ENCODE measurements at places on chromosomes 1 and 21.

- no peak for DNase-seq
Observed at GRCh38 chr1:22533244-22533895, 29.9 kb upstream of the EPHA8 start.

GRCh38 chr1:28582248-28582615, 9.8 kb upstream of the RAB42 start:
- DNase-seq = no peak

GRCh38 chr1:101075926-101076325, 50.3 kb upstream of the DPH5 start:
- no peak for DNase-seq

GRCh38 chr1:161047436-161048420, 2.0 kb upstream of the USF1 start:
- DNase-seq = no peak

DNA sequence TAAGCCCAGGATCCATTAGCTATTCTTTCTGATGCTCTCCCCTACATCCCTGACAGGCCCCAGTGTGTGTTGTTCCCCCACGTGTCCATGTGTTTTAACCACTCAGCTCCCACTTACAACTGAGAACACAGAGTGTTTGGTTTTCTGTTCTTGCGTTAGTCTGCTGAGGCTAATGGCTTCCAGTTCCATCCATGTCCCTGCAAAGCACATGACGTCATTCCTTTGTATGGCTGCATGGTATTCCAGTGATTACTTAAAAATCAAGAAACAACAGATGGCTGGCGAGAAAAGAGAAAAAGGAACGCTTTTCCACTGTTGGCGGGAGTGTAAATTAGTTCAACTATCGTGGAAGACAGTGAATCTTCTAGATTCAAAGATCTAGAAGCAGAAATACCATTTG, 556.0 kb downstream of the PTPRC start:
- no peak for DNase-seq

- DNase-seq = no peak
Observed at GRCh38 chr1:201094832-201095231, 17.4 kb downstream of the CACNA1S start.

DNA sequence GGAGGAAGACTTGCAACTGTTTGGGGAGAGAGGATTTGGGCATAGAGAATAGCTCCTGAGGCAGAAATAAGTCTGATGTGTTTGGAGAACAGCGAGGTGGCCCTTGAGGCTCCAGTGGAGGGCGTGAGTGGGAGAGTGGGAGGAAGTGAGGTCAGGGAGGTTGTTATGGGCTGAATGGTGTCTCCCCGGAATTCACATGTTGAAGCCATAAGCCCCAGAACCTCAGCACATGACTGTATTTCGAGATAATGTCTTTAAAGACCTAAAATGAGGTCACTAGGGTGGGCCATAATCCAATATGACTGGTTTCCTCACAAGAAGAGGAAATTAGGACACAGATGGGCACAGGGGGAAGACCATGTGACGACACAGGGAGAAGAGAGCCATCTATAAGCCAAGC, 17.9 kb upstream of the APP start:
- DNase-seq = no peak

DNA sequence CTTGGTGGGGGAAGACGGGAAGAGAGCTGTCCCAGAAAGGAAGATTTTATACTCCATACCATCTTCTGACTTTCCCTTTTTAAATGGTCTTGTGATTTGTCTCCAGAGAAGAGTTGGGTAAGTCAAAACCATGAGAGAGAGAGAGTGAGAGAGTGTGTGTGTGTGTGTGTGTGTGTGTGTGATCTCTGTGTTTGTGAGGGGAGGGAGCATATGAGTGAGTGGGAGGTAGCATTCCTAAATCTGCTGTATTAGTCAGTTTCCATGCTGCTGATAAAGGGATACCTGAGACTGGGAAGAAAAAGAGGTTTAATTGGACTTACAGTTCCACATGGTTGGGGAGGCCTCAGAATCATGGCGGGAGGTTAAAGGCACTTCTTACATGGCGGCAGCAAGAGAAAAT, 102.0 kb upstream of the VANGL1 start:
- no peak for DNase-seq

DNA sequence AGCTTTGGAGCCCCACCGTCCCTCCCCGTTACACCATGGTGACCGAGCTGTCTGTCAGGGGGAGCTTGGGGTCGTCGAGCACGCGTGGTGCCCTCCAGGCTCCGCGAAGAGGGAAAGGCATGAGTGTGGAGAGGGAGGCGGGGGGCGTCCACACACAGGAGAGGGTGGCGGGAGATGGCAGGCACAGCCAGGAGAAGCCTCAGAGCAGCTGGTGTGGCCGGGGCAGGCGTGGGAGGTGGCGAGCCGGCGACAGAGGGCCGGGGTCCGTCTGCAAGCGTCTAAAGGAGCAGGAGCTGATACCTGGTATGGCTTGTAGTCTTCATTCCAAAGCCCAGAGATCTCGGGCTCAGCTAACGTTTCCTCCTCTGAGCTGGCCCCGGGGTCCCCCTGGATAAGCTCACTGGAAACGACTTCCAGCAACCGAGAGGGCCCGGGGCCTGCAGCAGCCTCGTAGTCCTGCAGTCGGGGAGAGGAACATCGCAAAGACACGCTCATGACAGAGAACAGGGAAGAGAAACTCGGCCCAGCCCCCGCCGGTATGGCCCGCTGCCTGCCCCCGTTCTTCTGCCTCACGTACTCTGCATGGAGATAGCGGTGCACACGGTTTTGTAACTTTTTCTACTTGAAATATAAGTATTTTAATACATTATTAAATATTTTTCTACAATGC, 37.4 kb downstream of the CFAP74 start:
- DNase-seq = no peak

- DNase-seq = no peak
Observed at GRCh38 chr1:10267319-10267718, 56.9 kb downstream of the KIF1B start.

DNA sequence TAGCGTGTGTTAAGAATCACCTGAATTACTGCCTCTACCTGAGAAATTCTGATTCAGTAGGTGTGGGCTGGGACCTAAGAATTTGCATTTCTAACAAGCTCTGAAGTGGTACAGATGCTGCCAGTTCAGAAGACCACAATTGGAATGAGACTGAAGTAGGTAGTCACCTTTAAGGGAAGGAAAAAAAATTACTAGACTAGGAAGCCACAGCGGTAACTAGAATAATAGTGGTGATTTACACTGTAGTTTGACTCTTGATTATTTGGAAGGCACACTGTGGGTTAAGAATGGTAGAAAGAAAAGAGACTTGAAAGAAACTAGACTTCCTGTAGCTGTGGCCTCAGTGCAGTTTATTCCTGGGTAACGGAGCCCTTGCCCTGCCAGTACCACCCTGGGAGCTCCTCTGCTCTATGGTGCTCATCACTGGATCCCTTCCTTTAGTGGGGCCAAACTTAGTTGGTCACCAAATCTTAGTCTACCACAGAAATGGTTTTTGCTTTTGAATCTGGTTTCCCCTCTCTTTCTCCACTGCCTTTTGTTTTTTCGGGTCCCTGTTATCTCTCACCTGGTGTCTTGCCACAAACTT, 43.6 kb downstream of the ARID1A start:
- DNase-seq = peak; percentile 29

DNA sequence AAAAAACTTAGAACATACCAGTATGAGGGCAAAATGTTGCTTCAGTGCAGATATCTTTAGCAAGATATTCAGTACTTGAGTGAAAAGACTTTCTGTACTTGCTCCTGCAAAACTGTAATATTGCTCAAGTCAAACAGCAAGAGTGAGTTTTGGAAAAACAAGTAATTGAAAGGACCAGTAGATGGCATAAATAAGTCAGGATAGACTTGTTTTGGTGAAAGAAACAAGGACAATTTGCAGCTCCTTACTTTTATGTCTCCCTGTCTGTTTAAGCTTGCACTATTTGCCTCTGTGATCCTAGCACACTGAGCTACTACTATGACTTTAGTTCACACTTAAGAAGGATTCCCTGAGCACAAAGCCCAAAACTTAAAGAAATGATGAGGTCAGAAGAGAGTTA, 39.1 kb downstream of the IFI44 start:
- DNase-seq = no peak

- DNase-seq = no peak
Observed at GRCh38 chr21:15841856-15842564, 112.2 kb downstream of the USP25 start.

GRCh38 chr1:153288634-153289275, 24.0 kb downstream of the PGLYRP3 start:
- DNase-seq = no peak

- no peak for DNase-seq
Observed at GRCh38 chr1:204073837-204074273, 940 bp downstream of the SOX13 start.

- no peak for DNase-seq
Observed at GRCh38 chr1:52676249-52676903, 21.8 kb downstream of the COA7 start.

DNA sequence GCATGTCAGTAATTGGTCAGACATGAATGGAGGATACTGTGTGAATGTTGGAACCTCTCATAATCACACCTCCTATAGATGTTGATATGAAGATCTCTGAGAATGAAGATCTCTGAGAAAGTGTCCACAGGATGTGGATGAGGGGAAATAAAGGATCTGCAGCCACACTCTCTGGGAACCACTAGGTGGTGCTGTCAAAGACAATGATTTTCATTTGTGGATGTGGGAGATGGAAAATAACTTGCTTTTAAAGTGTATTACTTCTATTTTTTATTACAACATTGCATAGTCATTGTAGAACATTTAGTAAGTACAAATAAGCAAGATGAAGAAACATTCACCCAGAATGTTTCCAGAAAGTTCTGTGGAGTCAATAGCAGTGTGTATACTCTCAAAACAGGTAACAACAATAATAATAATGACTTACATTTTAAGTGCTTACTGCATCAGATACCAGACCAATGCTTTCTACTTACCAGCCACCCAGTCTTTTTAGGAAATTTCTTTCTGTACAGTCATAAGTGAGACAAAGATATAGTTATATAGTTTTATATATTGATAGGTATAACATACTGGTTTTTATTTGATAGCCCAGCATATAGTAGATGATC, 128.2 kb downstream of the ATG4C start:
- no peak for DNase-seq

Data from stimulated activated naive CD4-positive, alpha-beta T cell (primary cell).